ENCODE measurements at places on chromosomes 7 and 10.
A peak's percentile ranks its signal among the peaks of the same experiment; 100 is the strongest.

DNA sequence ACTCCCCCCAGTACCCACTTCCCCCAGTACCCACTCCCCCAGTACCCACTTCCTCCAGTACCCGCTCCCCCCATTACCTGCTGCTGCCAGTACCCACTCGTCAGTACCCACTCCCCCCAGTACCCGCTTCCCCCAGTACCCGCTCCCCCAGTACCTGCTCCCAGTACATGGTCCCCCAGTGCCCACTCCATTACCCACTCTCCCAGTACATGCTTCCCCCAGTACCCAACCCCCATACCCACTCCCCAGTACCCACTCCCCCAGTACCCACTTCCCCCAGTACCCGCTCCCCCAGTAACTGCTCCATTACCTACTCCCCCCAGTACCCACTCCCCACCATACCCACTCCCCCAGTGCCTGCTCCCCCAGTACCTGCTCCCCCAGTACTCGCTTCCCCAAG lies 550.6 kb downstream of the DNAJB6 start:
- DNase-seq: no peak

DNA sequence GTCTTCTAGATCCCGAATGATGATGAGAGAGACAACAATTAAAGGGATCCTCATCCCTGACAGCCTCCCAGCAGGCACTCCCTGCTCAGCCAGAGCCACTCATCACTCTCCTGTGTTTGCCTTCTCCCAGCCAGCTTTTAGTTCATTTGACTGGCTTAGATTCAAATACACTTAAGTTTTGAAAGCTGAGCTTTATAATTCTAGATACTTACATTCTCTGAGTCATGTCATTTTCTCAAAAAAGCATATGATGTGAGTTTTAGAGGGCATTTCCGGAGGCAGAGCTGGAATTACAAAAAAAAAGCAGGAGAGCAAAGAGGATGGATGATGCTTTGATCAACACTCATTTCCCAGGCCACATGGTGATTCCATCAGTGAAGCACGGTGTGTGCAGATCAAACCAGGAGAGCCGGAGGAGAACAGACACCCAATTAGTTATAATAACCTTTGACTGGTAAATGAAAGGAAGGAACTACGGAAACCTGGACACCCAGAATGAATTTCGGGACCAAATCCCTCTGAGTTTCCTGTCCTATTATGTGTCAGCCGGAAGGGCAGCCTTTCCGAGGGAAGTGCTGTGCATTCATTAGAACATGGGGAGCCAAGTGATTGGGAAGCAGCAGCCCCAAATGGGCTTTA lies 81.5 kb upstream of the HPS1 start:
- no peak for DNase-seq

DNA sequence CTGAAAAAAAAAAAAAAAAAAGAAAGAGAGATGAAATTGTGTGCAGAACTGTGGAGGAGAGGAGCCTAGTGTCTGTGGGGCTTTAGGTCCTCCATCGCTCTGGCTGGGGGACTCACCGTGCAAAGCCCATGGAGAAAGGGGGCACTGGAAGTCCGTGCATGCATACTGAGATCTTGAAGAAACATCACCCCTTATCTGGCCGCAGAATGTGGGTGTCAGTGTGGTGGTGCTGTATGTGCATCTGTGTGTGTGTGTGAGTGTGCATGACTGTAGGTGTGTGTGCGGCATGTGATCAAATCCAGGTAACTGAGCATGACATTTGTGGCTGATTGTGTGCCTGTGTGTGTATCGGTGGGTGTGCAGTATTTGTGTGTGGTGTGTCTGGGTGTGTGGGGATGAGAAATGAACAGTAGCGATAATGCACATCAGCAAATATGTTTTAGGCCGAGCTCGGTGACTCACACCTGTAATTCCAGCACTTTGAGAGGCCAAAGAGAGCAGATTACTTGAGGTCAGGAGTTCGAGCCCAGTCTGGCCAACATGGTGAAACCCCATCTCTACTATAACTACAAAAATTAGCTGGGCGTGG lies 8.8 kb upstream of the CLDN3 start:
- DNase-seq: no peak

DNA sequence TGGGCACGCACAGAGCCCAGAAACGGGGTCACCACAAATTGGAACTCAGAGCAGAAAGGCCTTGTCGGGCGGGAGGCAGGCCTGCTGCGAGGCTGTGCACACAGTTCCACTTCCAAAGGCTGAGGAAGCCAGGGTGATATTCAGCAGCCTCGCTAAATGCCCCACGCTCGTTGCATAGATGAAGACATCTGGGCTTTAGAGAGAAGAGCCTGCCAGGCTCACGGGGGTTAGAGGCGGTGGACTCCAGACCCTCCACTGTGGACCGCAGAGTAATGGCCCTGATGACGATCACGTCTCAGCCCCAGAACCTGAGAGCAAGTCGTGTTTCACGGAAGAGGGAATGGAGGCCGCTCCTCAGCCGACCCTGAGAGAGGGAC lies 104.2 kb downstream of the DNAJB6 start:
- DNase-seq: no peak

DNA sequence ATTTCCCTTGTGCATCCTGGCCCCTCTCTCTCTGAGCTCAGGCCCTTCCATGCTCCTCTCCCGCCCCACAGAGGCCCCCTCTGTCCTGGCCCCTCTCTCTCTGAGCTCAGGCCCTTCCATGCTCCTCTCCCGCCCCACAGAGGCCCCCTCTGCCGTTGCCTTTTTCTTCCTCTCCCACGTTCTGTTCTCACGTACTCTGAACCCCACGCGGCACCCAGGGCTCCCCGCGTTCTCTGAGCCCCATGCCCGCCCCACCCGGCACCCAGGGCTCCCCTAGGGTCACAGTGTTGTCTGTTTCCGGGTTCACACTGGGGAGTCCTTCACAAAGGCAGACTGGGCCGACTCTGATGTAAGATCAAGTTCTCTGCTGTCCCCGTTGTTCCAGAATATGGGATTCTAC lies 336.8 kb downstream of the DNAJB6 start:
- DNase-seq: no peak

DNA sequence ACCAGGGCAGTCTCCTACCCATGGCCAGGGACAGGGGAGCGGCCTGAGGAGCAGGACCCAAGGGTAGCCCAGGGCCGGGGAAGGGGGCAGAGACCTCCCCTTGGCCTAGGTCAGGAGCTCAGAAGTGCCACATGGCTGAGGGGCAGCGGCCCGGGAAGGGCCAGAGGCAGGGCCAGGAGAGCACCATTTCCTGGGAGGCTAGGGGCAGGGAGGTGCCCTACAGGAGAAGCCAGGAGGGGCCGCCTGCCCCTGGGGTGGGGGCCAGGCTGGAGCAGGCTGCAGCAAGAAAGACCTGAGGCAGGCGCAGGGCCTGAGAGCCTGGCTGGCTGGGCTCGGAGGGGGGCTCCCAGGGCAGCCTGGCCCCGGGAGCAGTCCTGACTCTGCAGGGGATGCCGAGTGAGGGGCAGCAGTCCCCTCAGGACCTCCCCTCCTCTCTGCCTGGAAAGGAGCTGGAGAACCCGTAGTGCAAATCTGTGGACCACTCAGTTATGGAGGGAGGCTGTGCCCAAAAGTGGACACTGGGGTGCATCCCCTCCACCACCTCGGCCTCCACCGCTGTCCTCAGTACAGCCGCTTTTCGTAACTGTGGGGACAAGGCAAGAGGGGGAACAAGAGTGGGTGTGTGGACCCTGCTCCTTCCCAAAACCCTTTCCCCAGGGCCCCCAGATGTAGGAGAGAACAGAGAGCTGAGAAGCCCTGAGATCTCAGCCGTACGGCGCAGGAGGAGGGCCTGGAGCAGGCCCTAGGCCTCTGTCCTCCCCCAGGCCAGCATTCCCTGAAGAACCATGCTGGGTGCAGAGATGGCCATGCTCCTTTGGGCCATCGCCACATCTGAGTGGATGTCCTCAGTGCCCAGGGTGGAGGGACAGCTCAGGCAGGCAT lies 17.1 kb downstream of the IMPDH1 start:
- DNase-seq: no peak

DNA sequence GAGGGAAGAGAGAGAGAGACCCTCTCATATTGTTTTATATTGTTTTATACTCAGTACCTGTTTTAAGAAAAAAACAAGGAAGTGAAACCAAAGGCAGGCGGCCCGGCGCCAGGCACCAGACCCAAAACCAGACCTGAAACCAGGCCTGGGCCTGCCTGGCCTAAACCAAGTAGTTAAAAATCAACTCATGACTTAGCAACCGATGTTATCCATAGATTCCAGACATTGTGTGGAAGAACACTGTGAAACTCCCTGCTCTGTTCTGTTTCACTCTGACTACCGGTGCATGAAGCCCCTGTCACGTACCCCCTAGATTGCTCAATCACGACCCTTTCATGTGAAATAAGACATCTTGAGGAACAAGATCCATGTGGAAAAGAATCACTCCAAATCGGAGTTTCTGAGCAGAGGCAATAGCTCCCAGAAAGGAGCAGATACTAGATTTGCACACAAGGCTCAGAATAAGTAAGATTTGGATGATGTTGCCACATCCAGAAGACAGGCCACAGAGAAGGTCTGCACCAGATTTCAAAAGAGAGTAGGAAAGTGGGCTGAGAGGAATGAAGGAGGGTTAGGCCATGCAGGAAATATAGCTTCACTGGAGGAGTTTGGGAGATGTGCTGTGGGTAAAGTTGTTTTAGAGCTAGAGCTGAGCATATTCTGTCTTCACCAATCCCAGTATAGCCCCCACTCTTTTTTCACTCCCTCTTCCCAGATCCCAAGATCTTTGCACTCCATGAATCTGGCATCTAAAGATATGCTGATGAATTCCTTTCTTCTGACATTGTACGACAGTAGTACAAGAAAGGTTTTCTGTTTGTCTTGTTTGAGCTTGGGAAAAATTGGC lies 8.8 kb upstream of the ZNF248 start:
- no peak for DNase-seq

DNA sequence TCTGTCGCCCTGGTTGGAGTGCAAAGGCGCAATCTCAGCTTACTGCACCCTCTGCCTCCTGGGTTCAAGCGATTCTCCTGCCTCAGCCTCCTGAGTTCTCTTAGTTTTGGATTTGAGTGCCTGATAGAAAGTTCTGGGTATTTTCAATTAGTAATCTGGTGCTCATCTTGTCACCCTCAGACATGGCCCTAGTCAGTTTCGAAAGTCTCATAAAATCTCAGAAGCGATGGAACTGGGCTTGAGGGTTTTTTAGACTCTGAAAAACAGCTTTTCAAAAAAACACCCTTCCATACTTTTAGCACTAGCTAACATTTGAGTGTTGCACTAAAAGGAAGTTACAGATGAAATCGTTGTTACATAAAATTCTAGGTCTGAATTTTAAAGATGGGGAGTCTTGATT lies 9.4 kb upstream of the PIP4K2A start:
- no peak for DNase-seq

GRCh38 chr7:133723044-133723443 lies 404.1 kb upstream of the LRGUK start:
- no peak for DNase-seq

DNA sequence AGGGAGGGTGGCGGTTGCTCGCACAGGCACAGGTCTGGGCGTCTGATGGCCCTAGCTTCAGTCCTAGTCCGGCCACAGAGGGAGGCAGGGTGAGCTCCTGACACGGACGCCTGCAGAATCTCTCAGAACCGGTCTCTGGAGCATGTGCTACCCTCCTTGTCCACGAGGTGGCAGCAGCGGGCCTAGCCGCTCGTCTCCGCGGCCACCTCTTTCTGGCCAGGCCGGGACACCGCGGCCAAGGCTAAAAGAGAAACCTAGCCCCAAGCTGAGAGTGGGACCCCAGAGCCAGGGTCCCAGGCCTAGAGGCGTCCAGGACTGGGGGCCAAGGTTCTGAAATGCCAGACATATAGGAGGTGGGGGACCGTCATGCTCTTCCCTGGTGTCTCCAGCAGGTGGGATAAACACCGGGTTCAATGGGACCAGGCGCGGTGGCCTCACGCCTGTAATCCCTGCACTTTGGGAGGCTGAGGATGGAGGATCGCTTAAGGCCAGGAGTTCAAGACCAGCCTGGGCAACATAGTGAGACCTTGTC lies 3.2 kb upstream of the LAT2 start:
- DNase-seq: peak; percentile 68

- DNase-seq: no peak
Observed at GRCh38 chr7:31129067-31129466, 77.0 kb downstream of the ADCYAP1R1 start.

- peak; percentile 57 for DNase-seq
Observed at GRCh38 chr10:69472544-69472943, 21.3 kb downstream of the TSPAN15 start.

DNA sequence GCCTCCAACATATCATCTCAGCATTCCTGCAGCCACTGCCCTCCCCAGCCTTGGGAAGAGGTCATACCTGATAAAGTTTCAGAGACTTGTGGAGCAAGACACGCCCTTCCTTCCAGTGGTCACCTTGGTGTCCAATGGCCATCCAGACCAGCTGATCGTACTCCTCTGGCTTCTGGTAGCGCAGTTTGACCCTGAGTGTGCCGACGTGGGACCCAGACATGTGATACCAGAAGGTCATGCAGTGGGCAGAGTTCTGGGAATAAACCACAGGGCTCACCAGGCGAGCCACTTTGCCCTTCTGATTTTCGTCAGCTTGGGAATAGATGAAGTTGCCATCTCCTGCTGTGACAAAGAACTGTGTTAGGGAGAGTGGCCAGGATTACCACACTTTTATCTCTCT lies 148.3 kb downstream of the NRP1 start:
- no peak for DNase-seq
